ENCODE measurements at places on chromosomes 2 and 18.

DNA sequence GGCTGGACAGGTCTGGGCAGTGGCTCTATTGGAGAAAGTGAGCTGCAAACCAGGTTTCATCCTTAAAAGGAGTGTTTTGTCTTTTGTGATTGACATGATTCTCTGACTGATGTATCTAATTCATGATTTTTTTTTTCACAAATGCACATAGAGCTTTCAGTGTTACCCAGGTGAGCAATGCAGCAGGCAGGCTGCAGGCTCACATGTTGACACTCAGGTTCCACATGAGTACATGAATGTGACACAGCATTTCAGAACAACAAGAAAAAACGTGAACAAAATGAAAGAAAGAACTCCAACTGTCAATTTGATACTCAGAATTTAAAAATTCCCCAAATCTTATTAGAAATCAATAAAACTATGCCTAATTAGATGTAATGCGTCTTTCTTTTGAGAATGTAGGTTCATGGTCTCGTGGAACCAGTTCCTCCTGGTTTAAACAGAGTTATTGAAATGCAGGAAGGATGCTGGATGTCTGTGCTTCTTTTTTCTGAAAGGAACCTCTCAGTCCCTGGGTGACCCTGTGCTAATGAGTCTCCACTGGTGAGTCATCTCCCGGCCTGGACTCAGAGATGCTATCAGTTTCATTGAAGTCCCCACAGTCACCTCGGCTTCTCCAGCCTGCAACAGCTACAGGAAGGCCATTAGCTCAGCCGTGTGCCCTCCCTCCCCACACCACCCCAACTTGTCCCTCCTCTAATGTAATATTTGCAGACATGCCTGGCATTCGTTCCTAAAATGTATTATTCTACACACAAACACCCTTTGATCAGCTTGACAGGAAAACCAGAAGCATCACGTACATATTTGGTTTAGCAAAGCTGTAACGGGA lies 430.4 kb downstream of the LPIN1 start:
- DNase-seq, result peak; percentile 74

- no peak for DNase-seq
These were observed 43.5 kb downstream of the ASAP2 start for GRCh38 chr2:9250091-9250490.

DNA sequence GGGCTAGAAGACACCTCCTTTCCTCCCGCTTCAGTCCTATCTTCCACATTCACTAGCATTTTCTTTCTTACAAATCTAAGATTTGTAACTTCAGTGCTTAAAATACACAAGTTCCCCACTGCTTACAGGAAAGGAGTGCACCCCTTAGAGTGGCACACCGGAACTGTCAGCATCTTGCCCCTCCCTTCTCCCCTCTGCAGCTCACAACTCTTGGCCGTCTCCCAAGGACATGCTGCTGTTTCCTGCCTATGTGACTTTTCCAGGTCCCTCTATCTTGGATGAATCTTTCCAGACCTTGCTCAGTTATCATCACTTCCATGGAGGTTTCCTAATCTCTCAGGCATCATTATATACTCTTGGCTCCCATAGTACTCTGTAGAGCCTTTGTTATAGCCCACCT lies 334.8 kb downstream of the CELF4 start:
- no peak for DNase-seq

DNA sequence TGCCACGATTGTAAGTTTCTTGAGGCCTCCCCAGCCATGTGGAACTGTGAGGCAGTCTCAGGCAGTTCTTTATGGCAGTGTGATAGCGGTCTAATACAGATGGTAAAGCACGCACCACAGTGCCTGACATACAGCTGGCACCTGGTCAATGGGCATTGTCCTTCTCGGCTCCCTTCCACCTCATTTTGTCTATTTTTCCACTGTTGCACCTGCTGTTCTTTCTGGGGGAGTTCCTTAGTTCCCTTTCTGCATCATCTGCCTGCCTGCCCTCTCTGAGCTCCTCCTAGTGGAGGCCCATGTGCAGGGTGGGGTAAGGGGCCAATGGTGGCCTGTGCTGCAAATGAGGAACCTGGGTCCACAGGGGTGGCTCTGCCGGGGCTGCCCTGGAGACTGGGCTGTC lies 157.6 kb downstream of the LPIN1 start:
- DNase-seq, result peak; percentile 39

GRCh38 chr2:223439786-223440185 lies 162.4 kb downstream of the SCG2 start:
- DNase-seq, result no peak
